ENCODE measurements at places on chromosomes 1 and 21.

DNA sequence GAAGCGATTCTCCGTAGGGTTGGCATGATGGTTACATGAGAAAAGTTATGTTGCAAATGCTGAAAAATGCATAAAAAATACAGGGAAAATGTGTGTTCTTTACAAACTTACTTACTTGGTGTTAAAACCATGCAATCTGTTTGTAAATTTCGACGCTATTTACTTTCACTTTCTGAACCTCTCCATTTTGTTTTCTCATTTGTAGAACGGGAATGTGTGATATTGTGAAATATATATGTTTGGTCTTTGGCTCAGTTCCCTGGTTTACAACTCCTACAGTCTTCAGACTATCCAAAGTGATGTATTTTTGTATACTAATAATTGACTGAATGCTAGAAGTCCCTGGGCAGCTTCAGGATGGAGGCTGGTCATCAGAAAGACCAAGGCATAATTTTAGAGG, 982.3 kb downstream of the ADGRL2 start:
- no peak for DNase-seq

GRCh38 chr1:17460219-17460618, 20.7 kb upstream of the RCC2 start:
- no peak for DNase-seq

DNA sequence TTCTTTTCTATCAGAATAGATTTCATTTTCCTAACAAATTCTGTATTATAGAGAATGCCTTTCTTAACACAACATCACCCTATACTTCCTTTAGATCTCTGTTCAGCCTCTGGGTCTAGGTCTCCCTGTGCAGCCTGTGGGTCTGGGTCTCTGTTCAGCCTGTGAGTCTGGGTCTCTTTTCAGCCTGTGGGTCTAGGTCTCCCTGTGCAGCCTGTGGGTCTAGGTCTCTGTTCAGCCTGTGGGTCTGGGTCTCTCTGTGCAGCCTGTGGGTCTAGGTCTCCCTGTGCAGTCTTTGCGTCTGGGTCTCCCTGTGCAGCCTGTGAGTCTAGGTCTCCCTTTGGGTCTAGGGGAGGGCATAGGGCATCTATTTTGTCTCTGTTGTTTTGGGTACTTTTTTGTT, 59.6 kb upstream of the DIP2A start:
- no peak for DNase-seq

DNA sequence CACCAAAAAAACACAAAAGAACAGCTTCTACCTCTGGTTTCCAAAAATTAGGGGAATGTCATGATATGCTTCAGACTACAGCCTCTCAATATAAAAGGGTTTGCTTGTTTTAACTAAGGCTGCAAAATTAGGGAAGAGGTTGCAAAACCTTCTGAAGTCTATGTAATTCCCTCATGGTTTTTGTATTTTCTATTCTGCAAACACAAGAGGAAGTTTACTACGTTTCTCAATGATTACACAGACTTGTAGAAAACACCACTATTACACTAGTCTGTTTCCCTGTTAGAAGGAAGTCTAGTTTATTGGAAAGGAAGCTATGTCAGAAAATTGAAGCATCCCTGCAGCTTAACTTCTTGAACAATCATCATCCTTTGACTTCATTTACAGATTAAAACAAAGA, 229.7 kb upstream of the FMN2 start:
- DNase-seq, result no peak

- no peak for DNase-seq
Observed at GRCh38 chr1:234154320-234155251, 218.7 kb upstream of the COA6 start.

DNA sequence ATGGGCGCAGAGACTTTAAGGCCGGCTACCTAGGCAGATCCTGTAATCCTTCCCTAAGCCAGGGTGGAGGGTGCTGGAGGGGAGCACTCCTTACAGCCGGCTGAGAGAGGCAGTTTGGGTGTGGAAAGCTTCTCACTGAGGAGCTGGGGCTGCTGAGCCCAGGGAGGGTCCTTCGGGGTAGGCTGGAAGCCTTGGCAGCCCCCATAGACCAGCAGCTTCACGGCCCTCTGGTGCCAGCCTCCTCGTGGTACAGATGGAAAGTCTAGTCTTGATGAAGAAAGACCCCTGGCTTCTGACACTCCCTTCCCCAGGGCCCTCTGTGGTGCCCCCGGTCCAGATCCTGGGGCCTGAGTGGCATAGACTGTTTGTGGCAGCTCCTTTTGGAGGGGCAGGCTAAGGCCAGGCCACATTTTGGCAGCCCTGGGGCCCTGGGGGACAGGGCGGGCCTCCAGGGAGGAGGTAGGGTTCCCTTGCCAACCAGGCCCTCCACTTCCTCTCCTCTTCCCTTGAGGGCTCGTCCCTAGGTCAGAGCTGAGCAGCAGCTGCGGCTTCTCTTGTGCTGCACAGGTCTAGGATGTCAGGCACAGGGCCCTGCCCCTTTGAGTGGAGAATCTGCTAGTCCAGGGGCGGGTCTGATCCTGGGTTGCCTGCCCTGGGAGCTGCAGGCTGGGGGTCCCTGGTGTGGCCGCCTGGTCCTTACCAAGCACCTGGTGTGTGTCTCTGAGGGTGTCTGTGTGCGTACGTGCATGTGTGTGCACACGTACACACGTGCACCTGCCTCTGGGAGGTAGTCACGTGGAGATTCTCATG, 4.8 kb downstream of the AMPD2 start:
- no peak for DNase-seq

DNA sequence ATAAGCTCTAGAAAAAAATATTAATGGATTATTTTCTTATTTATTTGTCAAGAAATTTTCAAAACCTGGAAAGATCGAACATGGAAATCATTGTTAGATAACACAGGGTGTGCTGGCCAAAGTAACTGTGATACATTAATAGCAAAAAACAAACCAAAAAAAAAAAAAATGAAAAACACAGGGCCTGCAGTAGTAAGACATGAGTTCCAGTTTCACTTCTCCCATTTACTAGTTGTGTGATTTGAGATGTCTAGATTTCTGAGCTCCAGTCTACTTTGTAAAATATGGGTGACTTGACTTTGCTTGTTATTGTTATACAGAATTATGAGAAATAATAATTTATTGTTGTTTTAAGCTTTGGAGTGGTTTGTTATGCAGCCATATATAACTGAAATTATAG, 13.6 kb downstream of the FAM177B start:
- no peak for DNase-seq

- no peak for DNase-seq
Observed at GRCh38 chr1:247390116-247390791, 25.7 kb upstream of the NLRP3 start.

DNA sequence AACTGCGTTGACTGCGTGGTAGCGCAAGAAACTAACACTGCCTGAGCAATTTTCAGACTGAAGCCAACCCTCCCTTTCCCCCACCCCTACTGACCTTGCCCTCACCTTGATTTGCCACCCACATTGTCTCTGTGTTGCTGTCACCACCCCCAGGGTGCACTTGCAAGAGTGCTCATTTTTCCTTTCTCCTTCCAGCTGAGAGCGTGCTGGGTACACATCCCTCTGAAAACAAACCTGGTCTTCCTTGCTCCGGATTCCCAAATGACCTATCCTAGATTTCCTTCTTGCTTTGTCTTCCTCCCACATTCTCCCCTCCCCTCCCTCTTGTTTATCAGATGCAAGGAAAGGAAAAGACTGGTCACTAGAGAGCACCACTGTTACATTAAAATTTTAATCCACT, 24.2 kb downstream of the MPZ start:
- no peak for DNase-seq

DNA sequence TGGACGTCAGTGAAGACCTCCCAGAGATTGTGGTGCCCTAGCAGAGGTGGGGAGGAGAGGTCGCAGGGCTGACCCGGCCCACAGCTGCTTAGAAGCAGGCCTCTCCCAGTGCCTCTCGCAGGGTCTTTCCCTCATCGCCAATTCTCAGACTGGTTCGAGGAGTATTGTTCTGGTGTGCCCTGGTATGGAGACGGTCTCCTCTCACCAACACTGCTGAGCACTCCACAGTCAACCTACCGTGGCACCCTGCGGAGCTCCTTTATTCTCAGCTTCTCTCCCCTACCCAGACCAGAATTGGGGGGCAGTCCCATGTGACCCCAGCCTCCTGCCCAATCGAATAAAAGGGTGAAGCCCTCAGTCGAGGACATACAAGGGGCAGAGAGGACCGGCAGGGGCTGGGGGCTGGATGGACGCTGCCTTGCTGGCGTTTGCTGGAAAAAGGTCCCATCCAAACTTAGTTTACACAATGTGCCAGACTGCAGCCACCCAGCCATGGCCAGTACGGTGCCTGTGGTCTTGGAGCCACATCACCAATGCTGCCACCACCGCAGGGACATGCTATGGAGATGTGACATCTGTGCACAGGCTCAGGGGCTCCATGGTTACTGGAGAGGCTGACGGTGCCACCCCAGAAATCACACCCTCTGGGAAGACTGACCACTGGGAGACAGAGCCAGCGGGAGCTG, 80.8 kb downstream of the STUM start:
- DNase-seq, result no peak

GRCh38 chr1:18118078-18118477, 10.5 kb downstream of the IGSF21 start:
- DNase-seq, result no peak

DNA sequence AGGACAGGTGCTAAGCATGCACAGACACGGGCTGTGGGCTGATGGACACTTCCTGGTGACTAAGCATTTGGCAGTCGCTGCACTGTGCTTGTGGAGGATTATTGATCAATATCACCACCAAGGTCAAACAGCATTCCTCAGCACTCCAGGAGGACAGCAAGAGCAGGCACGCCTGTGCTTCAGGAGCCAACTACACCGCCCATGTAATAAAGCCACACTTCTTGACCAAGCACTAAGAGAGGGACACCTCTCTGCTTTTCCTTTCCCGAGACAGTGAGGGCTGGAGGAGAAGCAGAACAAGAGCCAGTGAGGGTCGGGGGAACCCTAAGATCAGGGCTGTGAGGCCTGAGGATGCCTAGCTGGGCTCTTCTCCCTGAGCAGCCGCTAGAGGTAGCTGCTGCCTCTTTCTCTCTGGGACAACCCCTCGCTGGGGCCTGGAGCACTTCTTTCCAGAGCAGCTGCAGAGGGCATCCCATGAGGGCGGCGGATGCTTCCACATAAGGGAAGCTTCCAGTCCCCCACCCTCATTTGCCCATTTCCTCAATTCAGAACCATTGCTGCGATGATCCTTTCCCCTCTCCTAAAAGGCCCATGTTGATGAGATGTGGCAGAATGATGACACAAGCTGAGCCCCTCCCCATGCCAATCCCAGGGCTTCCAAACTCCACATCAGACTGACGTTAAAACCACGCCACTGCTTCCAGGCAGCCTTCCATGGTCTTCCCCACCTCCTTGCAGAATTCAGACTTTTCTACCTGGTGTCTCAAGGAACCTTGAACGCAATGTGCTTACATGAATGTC, 19.1 kb downstream of the RAB7B start:
- no peak for DNase-seq

Data from activated gamma-delta T cell (primary cell).